ENCODE measurements at places on chromosomes 2 and 18.

DNA sequence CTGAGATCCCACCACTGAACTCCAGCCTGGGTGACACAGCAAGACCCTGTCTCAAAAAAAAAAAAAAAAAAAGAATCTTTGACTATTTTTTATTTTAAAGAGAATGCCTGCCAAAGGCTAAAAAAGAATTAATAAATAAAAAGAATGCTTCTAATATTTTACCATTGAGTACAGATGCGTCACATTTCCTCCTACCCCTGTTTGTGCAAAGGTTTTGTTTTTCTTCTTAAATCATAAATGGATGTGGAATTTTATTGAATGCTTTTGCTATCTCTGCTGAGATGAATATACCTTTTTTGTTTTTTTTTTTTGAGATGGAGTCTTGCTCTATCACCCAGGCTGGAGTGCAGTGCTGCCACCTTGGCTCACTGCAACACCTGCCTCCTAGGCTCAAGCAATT is 22.8 kb downstream of the CYBRD1 start:
- no peak for DNase-seq

DNA sequence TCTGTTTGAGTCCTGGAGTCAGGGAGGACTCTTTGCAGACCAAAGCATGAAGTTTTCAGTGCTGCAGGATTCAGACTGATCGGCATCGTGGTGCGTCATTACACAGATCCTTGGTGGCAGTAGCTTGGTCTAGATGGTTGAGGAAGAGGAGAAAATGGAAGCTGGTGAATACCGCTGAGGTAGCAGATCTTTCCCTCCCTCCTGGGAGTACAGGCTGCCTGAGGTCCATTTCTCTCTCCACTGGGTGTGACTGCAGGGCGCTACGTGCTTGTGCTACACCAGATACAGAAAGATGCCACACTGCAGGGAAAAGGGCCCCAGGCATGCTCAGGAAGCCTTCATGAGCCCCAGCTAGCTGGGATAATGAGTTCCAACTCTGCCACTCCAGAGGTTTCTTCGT is 3.3 kb upstream of the CNDP1 start:
- DNase-seq = no peak

- no peak for DNase-seq
These were observed 25.3 kb downstream of the MYO1B start for GRCh38 chr2:191270306-191271161.

- DNase-seq = no peak
These were observed 261.8 kb downstream of the NEDD4L start for GRCh38 chr18:58305792-58306191.

- no peak for DNase-seq
These were observed 59.7 kb downstream of the CYP1B1 start for GRCh38 chr2:38016219-38016618.

GRCh38 chr2:46326231-46326980 is 29.2 kb downstream of the EPAS1 start:
- no peak for DNase-seq

DNA sequence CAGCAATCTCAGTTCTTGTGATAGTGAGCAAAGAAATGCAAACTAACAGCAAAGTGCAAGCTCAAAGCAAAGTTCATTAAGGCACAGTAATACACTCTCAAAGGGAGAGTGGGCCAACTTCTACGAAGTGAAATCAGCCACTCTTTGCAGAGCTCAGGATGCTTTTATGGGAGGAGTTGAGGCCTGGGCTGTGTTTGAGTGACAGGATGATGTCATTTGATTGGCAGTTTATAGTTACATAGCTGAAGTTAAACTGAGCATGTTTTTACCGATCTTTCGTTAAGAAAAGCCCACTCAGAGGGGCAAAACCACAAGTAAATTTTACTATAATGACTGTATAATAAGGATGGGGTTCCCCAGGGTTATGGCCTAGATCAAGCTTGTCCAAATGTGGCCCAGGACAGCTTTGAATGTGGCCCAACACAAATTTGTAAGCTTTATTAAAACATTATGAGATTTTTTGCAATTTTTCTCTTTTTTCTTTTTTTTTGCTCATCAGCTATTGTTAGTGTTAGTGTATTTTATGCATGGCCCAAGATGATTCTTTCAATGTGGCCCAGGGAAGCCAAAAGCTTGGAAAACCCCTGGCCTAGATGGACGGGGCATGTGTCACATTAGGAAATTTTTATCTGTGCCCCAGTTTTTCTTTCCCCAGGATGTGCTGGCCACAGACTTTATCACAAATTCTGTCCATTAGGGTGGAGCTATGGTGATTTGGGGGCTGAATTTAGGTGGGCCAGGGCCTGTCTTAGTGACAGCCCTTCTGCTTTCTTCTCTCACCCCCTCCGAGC is 8.3 kb upstream of the DNAH7 start:
- DNase-seq = no peak

DNA sequence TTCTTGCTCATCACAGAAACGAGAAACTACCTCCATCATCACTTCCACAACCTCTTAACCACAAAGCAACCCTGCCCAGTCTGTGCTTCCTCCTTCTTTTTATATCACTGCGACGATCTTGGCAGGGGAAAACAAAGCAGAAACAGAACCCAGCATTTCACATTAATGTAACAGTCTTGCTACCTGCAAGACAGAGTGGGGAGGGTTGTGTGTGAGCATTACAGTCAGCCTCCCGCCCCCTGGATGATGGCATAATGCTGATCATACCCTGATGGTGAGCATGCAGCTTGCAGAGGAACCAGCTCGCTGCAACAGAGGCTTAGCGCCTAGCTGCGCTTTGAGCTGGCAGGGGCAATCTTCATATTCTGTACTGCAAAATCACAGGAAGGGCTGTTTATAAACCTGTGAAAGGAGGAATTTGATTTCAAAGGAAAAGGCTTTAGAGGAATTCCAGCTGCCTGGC is 376.1 kb downstream of the IRS1 start:
- no peak for DNase-seq

DNA sequence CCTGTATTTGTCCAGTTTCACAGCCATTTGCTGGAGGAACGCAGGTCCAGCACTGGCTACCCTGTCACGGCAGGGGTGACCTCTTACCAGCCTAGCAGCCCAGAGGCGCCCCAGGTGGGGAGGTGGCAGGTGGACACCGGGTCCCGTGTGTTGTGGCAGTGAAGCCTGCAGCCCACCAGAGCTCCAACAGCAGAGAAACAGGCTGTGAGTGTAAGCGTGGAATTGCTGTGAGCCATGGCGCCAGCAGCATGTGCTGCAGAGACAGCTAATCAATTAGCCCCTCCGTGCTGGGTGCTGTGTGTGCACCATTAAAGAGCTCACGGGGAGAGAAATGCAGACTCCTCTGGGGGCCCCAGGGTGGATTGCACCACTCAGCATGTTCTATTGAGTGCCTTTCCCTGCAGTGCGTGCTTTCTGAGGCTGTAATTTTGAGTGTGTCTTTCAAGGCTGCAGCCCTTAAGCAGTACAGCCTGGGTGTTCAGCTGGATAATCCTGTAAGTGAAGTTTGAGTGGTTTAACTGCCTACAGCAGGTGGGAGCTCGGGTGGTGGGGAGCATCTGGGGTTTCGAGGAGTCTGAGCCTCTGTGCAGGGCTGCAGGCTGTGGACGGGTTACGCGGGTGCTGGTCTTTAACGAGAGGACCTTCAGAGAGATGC is 15.9 kb downstream of the RTP5 start:
- peak; percentile 74 for DNase-seq

DNA sequence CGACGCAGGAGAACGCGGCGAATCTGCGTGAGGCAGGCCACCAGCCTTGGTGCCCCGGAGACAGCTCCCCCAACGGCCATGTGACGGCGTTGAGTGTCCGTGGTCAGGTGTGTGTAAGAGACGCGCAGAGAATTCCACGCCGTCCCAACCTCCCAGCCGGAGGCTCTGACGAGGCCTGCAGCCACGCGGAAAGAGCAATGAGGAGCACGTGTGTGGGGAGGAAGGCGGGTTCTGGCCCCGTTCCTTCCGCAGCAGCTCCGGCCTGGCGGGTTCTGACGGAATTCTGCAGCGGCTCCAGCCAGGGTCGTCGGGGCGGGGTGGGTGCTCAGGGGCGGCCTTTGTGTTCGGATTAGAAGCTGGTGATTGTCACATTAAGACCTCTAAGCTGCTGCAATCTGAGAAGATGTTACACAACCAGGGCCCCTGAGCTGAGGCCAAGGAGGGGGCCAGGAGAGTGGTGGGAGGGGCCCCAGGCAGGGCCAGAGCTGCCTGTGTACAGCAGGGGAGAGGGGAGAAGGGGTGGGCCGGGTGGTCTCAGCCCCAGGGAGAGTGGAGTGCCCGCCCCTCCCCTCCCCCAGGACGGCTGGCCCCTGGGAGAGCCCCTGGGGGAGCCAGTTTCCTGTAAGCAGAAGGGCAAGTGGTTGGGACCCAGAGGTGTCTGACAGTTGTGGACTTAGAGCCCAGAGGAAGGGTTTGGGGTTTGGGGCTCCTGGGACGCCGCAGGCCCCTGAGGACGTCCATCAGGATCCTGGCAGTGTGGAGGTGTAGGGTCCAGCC is 5.1 kb upstream of the GAL3ST2 start:
- no peak for DNase-seq

All from NCI-H1092 treated with DMSO at 0.1 percent for 48 hours (cell line).